ENCODE measurements at places on chromosomes 4 and X. TPM values are rescaled to one million over a fixed set of nuclear protein-coding genes. Genes with fewer than 3 reads are reported as not detected.

The TMEM271 gene
- total RNA-seq: not detected

The ARR3 gene
- not detected for total RNA-seq

DNA sequence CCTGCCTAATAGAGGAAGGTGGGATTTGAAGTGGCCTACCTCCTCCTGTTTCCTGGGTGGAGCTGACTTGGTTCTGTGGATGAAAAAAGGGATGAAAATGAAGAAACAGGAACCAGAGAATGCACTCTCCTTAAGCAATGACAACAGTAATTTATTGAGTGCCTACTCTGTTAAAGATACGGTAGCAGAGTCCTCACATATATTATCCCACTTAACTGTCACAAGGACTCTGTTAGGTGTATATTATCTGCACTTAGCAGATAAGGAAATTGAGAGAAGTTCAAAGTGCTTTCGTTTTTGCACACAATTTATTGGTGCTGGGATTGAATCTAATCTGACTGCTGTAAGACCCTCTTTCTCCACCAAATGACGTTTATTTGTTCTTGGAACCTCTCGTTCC lies 301.2 kb downstream of the PACRGL start:
- no peak for DNase-seq

The TMPRSS11B gene
- total RNA-seq: not detected

GRCh38 chr4:111676533-111676932 lies 468.7 kb upstream of the FAM241A start:
- no peak for DNase-seq

GRCh38 chr4:185343726-185344581 lies 51.8 kb downstream of the LRP2BP start:
- DNase-seq: peak; percentile 21

The LRIT3 gene
- total RNA-seq: not detected

The PNMA6F gene
- not detected for total RNA-seq

The AMTN gene
- total RNA-seq: not detected

The TRAM1L1 gene
- total RNA-seq: 0.47 TPM

GRCh38 chr4:37748485-37748884 lies 62.3 kb upstream of the RELL1 start:
- no peak for DNase-seq

The CDKL2 gene
- total RNA-seq: 0.62 TPM

The GPR34 gene
- total RNA-seq: 22.0 TPM

The OTC gene
- 0.32 TPM for total RNA-seq

- DNase-seq: no peak
Measured at GRCh38 chr4:89267846-89268245, 39.8 kb downstream of the GPRIN3 start.

GRCh38 chr4:124478470-124478869 lies 234.1 kb downstream of the ANKRD50 start:
- DNase-seq: no peak
